ENCODE measurements at places on chromosomes 11 and 22.
A peak's percentile ranks its signal among the peaks of the same experiment; 100 is the strongest.

GRCh38 chr11:72223615-72224563 is 678 bp upstream of the INPPL1 start:
- peak; percentile 57 for DNase-seq

DNA sequence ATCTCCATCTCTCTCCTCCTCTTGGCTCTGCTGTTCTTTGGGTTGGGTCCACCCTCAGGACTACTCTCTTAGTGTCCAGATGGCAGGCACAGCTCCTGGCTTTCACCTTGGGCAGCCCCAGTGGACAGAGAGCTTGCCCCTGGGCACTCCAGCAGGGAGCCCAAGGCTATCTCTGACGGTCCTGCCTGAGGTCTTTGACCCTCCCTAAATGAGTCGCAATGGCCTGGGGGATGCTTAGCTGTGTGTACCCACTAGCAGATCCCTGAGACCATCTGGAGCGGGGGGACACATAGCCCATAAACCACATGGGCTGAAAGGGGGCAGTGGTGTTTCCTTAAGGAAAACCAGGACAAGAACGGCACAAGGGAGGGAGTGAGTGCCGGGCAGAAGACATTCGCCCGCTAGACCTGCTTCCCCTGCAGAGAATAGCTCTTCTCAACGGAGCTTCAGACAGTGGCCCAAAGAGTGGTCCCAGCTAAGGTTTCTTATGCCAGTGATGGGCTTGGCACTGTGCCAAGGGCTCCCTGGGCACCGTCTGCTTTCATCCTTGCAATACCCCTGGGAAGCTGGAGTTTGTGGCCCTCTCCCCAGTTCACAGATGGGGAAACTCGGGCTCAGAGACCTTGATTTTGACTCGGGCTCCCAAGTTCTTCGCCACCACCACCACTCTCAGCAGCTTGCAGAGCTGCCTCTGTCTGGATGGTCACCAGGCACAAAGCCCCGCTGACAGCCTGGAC is 53.9 kb upstream of the ANO1 start:
- no peak for DNase-seq

- DNase-seq, result no peak
Observed at GRCh38 chr11:69940246-69940610, 121.0 kb upstream of the FGF3 start.

- peak; percentile 29 for DNase-seq
Observed at GRCh38 chr11:47941907-47942558, 38.3 kb upstream of the PTPRJ start.

- DNase-seq, result no peak
Observed at GRCh38 chr11:97732011-97732632, 1288.6 kb upstream of the CNTN5 start.

DNA sequence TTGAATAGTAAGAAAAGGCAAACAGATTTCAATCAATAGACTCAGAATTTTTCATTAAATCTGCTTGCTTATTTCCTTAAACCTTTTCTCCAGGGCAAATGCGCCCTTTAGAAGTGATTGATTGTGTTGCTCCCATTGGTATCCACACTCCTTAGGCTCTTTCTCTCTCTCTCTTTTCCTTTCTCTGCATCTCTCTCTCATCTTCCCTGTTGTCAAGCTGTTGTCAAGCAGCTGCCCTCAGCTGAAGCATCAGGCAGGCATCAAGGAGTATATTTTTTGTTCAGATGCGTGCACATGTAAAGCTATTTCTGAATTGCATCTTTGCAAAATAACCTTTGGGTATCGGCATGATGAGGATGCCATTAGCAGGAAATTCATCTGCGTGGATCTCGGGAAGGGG is 107.2 kb upstream of the PLET1 start:
- no peak for DNase-seq

- DNase-seq, result no peak
Observed at GRCh38 chr22:31621507-31622124, 40.4 kb downstream of the PISD start.

DNA sequence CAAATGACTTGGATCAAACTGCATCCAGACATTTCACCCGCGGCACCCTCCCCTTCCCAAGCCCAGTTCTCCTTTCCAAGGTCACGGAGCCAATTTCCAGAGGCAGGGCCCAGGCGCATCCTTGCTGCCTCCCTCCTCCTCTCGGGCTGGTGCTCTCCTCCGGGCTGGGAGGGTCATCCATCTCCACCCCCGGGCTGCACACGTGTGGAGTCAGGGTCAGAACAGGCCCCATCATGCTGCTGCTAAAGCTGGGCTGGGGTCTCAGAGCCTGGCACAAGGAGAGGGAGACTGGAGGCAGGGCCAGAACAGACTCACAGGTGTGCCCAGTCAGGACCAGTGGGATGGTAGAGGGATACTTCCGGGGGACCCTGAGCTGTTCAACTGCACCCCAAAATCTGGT is 14.0 kb downstream of the RSPH14 start:
- DNase-seq, result no peak

DNA sequence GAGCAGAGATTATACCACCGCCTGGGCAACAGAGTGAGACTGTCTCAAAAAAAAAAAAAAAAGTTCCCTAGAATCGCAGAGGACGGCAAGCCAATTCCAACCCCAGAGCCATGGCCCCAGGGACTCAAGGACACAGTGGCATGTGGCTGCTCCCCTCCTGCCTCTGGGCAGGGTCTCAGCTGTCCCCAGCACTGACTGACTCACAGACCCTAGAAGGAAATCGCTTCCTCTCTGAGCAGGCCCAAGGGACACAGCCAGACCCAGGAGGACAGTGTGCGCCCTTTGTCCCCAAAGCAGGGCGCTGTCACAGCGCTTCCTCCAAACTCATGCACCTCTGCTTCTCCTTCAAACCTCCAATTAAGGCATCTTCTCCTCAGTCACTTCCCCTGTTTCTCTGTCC is 2.3 kb downstream of the PACSIN3 start:
- no peak for DNase-seq

DNA sequence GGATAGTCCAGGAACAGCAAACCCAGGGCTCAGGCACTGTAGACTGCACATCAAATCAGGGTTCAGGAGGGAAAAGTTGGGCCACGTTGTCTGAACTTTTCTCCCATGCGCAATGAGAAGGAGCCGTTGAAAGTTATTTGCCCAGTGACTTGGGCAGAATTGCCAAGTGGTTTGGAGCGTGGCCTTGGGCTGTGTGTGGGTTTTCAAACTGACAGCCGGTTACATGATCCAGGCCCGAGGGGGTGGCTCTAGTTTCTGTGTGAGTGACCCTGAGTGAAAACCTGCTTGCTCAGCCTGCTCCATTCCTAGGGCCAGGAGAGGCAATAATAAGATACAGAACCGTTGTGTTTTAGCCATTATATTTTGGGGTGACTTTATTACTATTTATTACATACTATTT is 20.3 kb downstream of the MB start:
- DNase-seq, result no peak

- DNase-seq, result no peak
Observed at GRCh38 chr11:65243797-65244196, 18.0 kb upstream of the POLA2 start.

GRCh38 chr11:35272391-35272902 is 133.5 kb downstream of the CD44 start:
- DNase-seq, result no peak

DNA sequence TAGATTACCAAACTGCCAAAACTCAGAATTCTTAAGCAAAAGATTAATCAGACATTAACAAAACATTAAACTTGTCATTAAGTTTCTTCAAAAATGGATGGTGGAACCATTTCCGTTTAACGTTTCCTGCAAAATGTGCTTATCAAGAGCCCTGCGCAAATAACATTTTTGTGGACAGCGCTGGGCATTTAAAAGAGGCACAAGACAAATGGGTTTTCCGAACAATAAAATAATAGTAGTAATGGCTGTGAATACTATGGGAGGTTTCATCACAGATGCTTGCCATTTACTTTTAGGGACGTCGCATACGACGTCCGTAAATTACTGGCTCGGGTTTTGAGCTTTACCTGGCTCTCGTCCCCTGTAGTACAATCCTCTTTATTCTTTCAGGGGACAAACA is 1.1 kb downstream of the NPAT start:
- peak; percentile 37 for DNase-seq

DNA sequence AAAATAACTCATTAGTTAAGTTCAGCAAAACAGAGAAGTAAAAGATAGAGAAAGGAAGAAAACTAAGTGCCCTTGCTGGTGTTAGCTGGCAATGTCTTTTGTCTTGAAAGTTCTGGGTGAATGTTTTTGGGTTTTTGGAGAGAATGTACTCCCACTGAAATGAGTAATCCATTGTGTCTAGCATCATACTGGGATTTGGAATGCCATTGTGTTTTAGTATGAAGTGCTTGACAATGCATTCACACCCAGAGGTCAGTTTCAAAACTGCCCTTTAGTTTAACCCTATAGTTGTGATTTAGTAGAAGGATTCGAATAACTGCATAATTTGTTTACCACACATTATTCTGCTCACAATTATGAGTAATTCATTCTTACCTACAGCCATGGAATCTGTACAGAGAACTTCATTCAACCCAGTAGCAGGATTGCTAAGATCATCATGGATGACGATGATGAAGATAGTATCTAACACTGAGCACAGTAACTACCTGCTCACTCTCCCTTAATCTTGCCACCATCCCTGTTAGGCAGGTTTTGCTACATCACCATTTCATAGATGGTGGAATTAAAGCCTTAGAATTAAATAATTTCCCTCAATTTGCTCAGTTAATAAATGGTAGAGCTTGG is 33.9 kb downstream of the MAML2 start:
- DNase-seq, result peak; percentile 12

- no peak for DNase-seq
Observed at GRCh38 chr11:128195756-128196155, 391.6 kb downstream of the ETS1 start.

DNA sequence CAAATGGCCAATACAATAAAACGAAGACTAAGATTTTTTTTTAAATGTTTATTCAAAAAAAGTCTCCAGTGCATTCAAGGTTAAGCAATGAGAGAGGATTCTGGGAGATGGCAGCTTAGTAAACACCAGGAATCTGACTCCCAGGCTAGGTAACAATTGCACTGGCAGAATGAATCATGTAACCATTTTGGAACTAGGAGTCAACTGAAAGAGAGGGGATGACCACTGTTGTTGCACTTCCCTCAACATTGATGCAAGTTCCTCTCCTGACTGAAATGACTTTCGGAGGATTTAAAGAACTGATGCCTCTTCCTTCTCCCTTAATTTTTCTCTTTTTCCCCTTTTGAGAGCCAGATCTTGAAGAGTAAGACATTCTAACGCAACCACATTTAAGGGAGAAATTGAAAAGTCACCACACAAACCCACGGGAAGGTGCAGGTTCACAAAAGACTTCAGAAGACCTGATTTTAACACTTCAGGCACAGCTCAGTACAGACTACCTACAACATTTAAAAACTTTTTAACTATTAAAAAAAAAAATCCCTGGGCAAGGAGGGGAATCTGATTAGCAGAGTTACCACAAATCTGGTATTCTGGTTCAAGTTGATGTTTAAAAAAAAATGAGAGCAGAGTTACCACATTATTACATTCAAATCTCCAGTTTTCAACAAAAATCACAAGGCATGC is 56.8 kb downstream of the FCHSD2 start:
- no peak for DNase-seq

DNA sequence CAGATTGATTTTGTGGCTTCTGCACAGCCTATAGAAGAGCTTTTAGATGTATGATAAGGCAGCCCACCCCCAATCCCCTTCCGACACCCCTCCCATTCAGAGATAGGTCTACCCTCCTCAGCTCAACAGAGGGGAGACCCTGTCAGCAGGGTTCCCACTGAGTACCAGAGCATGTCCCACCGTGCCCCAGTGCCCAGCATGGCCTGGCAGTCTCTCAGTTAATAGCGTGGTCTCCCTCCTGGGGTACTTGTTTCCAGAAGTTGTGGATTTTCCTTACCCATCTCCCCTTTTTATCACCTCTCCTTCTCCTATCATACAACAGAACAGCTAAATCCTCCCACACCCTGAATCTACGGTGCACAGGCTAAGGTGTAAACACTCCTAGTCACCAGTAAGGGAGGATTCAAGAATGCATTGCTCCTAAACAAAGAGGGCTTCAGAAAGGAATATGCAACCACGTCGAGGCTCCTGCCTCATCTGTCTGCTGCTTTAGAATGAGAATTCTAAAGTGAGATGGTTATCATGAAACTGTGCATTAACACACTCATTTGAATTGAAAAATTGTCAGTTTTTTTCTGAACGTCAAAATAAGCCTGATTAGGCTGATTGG is 6.7 kb downstream of the PLAAT2 start:
- no peak for DNase-seq

GRCh38 chr11:130418756-130419155 is 9.7 kb downstream of the ADAMTS8 start:
- DNase-seq, result no peak

DNA sequence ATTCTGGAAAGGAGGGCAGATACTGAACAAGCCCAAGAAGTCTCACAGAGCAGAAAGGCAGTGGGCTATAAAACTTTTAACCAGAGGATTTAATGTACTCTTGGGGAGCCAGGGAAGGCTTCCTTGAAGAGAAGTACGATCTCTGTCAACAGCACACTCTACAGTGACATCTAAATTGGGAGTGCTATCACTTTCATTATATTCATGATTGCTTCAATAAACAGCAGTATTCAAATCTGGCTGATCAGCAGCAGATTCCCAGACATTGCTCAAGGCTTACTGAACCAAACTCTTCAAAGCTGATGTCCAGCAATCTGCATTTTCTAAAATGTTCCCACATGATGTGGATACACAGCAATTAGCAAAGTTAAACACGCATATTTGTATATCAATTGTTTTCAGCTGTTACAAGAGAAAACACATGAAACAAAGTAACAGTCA is 44.2 kb downstream of the SYTL2 start:
- DNase-seq, result no peak

DNA sequence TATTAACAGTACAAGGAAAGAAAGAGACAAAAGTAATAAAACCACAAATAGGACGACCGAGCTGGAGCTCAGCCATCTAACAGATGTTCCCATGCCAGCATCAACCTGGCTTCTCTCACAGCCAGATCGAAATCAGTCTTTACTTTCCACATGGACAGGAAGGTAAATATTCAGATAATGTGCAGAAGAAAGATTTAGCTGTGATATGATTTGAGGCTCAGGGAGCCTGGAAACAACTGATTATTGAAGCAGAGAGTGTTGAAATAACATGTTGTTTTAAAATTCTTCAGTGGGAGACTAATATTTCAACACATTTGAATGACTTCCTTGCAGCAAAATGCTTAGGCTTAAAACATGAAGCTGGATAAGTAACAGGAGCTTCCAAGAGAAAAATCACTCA is 546.8 kb downstream of the ETS1 start:
- no peak for DNase-seq

DNA sequence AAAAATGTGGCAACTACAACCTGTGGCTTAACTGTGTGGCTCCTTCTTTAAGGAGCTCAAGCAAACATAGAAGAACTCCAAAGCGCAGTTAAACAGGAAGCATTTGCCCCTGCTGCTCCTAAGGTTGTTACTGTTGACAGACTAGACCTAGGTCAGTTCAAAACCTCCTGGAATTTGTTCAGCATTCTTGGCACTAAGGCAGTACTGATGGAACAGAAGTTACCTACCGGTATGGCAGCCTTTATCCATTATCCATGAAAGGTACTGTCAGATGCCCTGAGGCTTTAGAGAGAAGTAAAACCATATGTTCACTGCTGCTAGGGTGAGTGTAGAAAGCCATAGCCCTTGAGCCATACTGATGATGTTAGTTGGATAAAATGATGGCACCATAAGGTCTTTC is 916.5 kb upstream of the FAT3 start:
- DNase-seq, result no peak

All from neural progenitor cell (in vitro differentiated cells).